ENCODE measurements at places on chromosomes 5 and 9. TPM values are rescaled to one million over a fixed set of nuclear protein-coding genes. Genes with fewer than 3 reads are reported as not detected.

DNA sequence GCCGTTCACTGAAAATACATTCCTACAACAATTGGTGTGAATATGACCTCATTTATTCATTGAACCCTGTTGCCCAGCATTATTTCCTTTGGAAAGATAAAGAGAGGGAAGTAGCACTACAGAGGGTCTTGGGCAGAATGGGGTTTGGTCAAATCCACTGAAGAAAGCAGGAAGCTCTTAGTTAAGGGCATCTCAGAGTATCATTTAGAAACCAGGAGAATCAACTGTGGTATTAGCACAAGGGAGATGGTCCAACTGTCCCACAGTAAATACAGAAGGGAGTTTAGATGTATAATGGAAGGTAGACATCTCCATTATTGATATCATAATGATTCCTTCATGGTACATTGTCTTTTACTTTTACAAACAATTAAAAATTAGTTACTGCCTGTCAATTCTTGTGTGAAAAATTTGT, 47.1 kb downstream of the LIX1 start:
- no peak for DNase-seq

DNA sequence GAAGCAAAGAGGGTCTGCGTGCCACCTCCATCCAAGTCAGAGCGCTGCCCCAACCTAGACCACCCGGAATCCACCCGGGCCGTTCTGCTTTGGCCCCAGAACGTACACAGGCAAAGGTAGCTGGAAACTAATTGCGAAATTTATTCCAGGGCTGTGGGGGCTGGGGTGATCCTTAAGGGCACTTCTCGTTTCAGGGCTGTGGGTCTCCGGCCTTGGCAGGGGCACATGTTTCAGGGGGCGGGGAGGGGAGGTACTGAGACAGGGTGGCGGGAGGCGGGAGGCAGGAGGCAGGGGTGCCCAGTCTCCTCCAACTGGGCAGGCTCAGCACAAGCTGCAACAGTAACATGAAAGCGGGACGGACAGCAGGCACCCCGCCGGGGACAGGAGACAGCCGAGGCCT, 26.1 kb downstream of the NR5A1 start:
- no peak for DNase-seq

- DNase-seq: peak; percentile 85
Measured at GRCh38 chr5:150946351-150946905, 41.6 kb upstream of the ZNF300 start.

SLC4A9 gene
- polyA plus RNA-seq: 0.06 TPM

DNA sequence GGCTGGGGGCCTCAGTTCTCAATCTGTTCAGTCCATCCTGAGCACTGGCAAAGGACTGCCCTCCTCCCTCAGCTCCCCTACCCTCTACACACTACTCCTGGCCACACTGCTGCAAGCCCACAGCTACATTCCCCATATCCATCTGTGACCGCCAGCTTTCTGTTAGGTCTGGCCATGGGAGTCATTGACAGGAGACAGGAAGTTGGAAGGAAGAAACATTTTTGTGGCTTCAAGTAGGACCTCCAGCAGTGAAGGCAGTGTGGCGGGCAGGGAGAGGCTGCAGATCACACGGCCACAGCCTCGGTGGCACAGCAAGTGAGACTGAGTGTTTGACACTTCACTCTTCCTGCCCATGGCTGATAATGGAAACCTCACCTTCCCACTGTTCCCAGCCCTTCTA, 55.9 kb downstream of the SECISBP2 start:
- no peak for DNase-seq

MLANA gene
- polyA plus RNA-seq: not detected

DNA sequence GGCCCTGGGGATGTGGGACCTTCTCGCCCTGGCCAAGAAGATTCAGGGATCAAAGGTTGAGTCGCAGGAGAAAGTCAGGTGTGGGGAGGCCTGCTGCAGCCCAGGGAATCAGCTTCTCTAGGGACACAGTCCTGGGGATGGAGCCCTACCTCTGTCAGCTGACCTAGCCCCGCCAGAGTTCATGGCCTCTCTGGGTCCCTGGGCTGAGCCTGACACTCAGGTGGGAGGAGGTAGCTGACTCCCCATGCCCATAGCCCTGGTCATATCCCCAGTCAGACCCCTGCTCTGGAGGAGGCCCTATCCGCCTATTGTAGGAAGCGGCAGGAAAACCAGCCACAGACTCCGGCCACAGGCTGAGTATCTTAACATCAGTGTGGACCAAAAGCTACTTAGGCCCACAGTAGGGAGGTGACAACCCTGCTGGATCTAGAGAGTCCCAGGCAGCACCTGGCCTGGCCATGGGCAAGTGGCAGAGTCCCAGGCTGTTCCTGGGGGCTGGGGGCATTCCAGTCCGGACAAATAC, 15.0 kb upstream of the MRNIP start:
- DNase-seq: no peak

DNA sequence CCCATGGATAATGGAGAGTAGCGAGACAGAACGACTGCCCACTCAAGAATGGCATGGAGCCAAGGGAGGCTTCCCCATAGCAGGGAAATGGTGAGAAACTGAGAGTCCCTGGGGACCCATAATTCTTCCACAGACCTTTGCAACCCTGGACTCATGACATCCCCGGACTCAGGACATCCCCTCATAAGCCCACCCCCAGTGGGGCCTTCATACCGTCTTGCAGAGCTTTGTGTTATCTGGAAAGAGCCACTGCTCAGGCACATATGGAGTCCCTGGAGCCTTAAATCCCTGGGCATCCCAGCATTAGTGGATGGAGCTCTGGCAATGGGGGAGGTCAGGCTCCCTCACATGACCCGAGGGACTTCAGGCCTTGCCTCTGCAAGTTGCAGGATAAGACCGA, 865.4 kb upstream of the ARRDC3 start:
- DNase-seq: no peak

SPINK6 gene
- polyA plus RNA-seq: not detected

- DNase-seq: no peak
Measured at GRCh38 chr9:137352511-137353222, 50.6 kb upstream of the NRARP start.

- DNase-seq: no peak
Measured at GRCh38 chr9:74330487-74331214, 166.5 kb upstream of the RORB start.

COL23A1 gene
- 0.87 TPM for polyA plus RNA-seq

PCDHA7 gene
- polyA plus RNA-seq: 0.14 TPM

NSG2 gene
- 2.6 TPM for polyA plus RNA-seq

DNA sequence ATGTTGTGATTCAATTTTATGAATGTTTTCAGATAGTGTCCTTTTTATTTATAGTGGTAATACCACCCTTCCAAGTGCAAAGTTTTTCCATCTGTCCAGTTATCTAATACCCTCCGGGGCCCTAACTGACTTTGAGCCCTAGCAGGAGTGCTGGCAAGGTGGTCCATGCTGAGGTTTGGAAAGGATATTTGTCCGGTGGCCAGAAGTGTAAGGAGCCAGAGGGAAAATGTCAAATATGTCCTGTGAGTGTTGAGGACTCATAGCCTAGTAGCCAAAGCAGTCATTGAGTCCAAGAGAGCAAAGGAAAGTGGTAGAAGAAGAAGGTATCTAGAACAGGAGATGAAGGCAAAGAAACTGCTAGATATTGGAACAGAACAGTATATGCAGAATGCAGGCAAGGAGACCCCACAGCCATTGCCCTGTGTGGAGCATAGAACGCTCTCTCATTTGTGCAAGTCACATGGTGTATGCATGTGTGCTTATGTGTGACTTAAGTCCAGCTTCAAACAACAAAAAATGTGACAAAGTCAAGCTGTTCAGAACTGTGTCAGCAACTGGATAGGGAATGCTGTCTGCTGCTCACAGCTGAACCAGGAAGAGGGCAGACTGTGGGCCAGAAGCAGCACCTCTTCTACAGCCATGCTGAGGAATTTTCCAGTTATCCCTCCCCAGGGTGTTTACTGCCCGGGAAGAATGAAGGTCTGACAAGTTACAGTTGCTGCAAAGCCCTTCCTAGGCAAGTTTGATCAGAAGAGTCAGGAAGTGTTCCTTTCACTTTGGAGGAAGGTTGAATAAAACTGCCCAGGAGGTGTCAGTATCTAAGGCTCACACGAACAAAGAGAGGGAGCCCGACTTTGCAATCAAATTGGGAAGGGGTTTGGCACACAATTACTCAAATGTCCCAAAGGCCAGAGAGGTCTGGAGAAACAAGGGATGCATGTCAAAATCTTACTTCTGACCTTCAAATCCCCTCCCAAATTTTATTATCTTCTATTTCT, 463.3 kb upstream of the DMAC1 start:
- DNase-seq: no peak

DNA sequence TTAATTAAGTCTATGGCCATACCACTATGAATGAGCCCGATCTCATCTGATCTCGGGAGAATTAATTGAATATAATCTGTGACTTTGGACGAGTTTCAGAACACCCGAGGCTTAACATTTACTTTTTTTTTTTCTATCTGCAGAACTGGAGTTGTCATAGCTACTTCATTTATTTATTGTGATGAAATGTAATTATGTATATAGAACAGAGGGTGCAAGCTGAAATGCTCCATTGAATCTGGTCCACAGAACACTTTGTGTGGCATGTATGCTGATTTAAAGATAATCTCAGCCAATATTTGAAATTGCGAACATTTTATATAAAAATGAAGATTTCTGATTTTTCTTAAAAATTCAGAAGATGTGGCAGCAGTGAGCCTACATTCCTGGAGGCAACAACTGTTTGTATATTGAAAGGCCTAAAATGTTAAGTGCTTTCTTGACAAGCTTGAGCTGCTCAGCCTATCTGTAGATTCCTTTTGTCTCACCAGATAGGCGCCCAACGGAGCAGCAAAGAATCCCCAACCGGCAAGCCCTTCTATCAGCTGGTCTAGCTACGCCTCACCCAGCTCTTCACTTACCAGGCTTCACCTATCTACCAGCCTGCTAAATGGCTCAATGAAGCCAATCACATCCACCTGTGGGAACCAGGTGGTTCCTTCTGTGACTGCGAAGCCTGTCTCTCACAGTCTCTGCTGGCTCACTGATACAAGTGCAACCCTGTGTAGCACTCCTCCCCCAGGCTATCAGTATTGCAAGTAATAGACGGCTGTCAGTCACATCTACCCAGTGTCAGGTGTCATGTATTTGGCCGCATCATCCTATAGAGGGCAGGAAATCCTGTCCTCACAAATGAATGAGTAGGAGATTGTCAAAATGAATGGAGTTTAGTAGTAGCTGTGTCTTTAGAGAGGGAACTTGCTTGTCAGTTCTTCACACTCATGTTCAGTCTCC, 170.6 kb upstream of the MRPS30 start:
- DNase-seq: no peak

GRCh38 chr5:59758566-59758965, 135.0 kb downstream of the PDE4D start:
- DNase-seq: no peak

G3BP1 gene
- polyA plus RNA-seq: 31.8 TPM

DNA sequence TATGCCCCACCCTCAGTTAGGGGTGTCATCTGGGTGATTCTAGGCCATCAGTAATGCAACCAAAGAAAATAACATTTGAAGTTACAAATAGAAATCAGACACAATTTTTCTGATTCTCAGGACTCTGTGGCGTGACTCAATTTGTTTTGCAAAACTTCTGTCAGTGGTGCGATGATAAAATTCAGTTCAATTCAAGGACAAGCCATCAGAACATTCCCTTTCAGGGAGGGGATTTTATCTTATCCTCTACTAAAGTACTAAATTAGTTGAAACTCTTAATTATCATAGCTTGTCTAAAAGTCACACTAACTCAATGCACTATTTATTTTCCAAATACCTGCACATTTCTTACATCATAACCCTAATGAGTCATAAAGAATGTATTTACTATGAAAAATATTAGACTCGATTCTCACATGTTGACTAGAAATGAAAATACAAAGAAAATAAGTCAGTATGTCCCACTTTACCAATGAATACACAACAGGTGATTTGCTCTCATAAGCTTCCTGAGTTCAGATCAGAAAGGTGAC, 28.2 kb downstream of the HTR4 start:
- DNase-seq: no peak

GRCh38 chr9:272251-273213, 57.9 kb downstream of the DOCK8 start:
- DNase-seq: no peak

DNA sequence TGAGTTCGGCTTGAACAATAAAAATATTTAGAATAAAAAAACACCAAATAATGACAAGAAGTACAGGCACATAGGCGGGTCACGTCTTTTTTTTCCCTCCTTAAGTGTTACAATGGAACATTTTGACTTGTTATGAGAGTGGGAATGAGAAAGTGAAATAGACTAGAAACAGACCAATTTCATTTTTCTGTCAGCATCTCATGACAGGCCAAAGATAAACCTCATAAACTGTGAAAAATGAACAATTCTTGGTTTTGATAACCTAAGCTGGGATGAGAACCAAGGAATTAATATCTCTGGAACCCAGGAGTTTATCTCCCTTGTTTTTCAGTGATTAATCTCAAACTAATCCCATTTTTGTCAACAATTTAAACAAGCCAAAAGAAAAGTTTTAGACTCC, 299.5 kb downstream of the SLIT3 start:
- DNase-seq: peak; percentile 20

DNA sequence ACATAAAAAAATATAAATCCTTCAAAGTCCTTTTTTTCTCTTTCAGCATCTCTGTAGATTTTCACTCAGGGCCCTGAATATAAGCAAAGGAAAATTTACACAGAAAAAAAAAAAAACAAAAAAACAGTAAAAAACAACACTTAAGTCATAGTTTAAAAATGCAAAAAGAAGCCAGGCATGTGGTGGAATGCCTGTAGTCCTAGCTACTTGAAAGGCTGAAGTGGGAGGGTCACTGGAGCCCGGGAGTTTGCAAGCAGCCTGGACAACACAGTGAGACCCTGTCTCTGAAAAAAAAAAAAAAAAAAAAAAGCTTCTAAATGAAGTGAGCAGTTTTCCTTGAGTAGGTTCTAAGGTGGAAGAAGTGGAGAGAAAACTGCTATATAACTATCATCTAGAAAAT, 55.0 kb upstream of the BNC2 start:
- DNase-seq: no peak

DNA sequence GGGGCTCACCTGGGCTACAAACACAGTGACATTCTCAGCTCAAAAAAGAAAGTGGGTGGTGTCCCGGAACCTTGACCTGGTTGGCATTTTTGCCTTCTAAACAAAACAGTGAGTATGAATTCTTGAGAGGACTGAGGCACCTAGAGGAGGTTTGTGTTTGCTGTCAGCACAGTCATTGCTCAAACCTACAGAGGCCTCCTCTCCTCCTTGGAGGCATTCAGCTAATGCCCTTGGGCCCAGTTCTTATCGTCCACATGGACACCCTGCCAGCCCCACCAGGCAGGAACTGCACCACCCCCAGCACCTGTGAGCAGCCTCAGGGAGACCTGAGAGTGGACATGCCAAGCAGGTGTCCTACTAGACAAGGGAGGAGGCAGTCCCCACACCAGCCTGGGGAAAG, 156.7 kb downstream of the SYK start:
- no peak for DNase-seq

GRCh38 chr9:89149726-89150125, 28.9 kb downstream of the SHC3 start:
- DNase-seq: no peak
